Cardiac muscle cell (in vitro differentiated cells and primary cell): ENCODE measurements at places on chromosomes 16 and 17.

- no peak for DNase-seq
These were observed 57.7 kb downstream of the BAIAP2 start for GRCh38 chr17:81092518-81093095.

- DNase-seq: no peak
These were observed 37.8 kb downstream of the LITAFD start for GRCh38 chr16:8919934-8920462.

GRCh38 chr16:7303660-7304200 lies 28.9 kb upstream of the RBFOX1 start:
- DNase-seq: no peak

DNA sequence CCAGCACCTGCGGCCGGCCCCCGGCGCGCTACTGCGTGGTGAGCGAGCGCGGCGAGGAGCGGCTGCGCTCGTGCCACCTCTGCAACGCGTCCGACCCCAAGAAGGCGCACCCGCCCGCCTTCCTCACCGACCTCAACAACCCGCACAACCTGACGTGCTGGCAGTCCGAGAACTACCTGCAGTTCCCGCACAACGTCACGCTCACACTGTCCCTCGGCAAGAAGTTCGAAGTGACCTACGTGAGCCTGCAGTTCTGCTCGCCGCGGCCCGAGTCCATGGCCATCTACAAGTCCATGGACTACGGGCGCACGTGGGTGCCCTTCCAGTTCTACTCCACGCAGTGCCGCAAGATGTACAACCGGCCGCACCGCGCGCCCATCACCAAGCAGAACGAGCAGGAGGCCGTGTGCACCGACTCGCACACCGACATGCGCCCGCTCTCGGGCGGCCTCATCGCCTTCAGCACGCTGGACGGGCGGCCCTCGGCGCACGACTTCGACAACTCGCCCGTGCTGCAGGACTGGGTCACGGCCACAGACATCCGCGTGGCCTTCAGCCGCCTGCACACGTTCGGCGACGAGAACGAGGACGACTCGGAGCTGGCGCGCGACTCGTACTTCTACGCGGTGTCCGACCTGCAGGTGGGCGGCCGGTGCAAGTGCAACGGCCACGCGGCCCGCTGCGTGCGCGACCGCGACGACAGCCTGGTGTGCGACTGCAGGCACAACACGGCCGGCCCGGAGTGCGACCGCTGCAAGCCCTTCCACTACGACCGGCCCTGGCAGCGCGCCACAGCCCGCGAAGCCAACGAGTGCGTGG lies 1.5 kb downstream of the NTN1 start:
- peak; percentile 18 for DNase-seq

GRCh38 chr16:51017969-51018368 lies 133.1 kb downstream of the SALL1 start:
- no peak for DNase-seq

DNA sequence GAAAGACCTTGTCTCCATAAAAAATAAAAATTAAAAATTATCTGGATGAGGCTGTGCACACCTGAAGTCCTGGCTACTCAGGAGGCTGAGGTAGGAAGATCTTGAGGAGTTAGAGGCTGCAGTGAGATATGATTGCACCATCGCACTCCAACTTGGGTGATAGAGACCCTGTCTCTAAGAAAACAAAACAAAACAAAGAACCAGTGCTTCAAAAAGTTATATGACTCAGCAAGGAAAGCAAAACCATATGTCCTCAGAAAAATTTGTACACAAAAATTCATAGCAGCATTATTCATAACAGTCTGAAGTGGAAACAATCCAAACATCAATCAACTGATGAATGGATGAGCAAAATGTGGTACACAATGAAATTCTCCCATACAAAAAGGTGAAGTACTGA lies 48.9 kb downstream of the SLFN5 start:
- DNase-seq: no peak

- no peak for DNase-seq
These were observed 16.3 kb downstream of the MEOX1 start for GRCh38 chr17:43645450-43645764.

DNA sequence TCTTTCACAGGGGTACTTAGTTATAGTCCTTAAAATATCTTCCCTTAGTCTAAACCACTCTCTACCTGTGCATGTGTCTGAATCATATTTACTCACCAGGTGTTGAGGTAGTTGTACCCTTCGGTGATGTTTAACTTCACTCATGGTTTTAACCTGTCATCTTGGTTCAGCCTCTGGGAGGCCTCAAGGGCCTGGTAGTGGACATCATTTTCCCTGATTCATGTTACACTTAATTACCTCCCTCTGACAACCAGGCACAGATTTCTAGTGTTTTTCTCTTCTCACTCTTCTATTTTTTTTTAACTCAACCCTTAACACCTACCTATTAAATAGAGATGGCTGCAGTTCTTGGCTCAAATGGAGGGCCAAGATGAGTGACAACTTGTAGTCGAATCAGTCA lies 505.4 kb downstream of the TMEM114 start:
- no peak for DNase-seq

DNA sequence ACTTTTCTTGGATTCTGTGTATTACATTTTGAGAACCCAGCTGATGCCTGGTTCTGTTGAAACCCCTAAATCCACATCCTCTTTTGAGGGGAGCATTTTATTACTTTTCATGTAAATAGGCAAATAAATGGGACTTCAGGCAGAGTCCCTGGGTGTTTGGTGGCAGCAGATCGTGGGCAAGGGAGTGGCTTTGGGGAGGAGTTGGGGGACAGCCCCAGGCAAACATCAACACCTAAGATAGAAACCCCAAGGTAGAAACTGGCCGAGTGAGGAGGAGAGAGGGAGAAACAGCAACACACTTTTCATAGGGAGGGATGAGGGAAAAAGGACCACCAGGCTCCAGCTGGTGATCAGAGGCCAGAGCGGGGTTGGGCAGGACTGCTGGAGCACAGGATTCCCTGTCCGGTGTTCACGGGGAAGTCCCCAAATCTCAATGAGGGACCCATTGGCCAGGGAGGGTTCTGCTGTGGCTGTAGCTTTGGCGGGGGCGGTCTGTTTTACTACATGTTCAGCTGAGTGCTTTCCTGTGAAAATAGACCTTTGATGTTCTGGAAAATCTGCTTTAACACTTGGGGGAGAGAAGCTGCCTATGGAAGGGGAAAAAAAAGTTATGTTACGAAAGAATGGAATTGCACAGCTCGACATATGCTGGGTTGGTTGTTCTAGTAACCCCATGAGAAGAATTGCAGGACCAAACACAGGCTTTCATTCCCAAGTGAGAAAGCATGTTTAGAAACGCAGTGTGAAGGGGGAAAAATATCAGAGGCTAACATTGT lies 46.6 kb downstream of the MSI2 start:
- DNase-seq: no peak

DNA sequence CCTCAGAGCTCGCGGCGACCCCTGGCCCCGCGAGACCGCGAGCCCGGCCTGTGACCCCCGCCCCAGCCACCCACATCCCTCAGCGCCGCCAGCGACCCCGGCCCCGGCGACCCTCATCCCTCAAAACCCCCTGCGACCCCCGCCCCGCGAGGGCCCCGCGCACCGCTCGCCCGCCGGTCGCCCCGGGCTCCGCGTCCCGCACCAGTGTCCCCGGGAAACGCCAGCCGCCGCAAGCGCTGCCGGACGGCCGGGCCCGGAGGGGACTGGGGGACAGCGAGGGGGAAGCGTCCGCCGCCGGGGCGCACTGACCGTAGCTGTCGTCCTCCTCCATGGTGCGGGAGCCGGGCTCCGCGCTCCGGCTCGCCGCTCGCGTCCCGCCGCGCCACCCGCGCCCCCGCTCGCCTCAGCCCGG lies at the start of gene CYTH1:
Gene CYTH1 (minus strand): TSS at position 381 of the 412 bp plus-strand sequence. CDS start 50 bp downstream, at position 331.
- DNase-seq: no peak

DNA sequence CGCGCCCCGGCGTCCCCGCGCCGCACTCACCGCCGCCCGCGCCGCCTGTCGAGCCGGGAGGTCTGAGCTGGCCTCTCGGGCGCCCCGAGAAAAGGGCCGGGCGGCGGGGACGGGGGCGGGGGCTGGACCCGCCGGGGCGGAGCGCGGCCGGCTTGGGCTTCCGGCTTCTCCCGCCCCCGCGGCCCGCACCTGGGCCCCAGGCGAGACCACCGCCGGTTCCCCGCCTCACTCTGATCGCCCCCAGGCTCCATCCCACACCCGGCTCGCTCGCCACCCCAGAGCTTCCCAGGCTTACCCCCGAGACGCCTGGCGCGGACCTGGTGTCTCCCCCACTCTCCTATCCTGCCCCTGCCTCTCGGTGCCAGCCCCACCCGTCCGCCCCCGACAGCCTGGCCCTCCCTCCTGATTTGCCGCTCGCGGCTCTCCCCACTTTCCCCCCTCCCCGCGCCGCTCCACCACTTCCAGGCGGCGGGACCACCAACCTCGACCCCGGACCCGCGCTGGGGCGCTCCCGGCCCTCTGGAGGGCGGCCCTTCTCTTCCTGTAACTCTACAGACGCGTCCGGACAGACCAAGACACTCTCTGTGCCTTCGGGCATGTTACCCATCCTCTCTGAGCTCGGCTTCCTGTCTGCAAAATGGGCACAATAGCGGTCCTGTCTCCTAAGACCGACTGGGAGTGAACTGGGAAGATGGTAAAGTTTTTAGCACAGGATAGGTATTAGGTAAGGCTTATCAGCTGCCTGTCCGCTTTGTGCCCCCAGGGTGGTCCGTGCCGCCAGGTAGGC lies at the start of gene LITAF:
Gene LITAF (minus strand): TSS at position 64 of the 787 bp plus-strand sequence. CDS start 30,189 bp downstream, outside the sequence.
- DNase-seq: peak; percentile 64

GRCh38 chr17:75777296-75777922 lies 7.2 kb upstream of the UNK start:
- DNase-seq: peak; percentile 51

DNA sequence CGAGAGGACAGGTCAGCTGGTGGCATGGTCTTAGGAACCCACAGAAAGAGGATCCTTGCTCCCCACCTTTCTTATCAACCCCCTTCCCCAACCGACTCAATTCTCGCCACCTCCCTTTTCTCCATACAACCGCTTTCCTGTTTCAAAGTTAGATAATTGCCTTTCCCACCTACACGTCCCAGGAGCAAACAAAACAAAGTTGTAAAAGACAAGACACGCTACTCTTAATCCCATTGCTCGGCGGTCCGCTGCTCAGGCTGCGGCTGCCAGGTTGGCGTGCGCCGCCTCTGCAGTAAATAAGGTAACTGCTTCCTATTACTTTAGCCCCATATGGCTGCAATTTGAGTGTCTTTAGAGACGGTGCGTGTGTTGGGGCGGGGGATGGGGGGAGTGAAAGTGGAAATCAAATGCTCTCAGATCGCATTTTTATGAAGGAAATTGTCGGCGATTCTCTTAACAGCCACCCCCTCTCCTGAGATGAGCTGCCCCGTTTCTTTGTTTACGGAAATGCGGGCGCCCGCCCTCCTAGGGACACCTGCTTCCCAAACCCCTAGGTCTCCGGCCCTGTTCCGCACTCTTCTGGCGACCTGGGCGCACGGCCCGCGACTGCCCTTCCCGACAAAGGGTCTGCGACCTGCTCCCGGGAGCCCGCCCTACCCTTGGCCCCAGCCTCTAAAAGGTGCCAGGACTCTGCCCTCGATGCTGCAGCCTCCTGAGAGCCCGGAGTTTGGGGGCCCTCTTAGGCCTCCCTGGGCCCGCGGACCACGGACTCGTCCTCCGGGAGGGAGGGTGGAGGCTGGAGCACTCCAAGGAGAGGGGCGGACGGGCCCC lies 3.7 kb upstream of the CBX8 start:
- DNase-seq: peak; percentile 63

DNA sequence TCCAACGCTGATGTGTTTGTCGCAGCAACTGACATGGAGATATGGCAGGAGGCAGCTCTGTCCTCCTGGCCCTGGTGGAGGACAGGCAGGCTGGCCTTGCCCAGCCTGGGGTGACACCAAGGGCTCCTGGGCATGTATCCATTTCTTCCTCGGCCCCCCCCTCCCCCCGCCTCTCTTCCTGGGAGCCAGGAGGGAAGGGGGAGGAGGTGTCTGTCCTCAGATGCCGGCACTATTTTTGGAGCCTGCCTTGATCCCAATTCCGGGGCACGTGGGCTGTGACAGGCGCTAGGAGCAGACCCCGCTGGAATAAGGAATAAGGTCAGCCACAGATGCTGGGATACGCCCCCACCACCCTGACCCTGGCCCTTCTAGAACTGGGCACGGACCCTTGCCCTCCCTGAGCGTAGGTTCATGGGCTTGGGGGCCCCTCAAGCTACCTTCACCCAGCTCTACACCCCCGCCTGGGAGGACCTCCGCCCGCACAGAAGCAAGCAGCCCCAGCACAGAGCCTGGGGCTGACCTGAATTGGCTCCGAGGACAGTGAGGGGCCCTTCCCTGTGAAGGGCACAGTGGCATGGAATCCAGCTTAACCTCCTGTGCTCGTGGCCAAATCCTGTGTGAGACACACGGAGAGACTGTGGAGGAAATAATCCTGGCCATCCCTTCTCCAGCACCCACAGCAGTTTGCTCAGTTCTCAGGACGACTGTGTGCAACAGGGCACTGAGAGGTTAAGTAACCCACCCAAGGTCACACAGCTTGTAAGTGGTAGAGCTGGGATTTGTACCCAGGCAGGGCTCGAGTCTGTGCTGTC lies 24.1 kb downstream of the SEC14L5 start:
- DNase-seq: peak; percentile 44

- DNase-seq: no peak
These were observed 145.5 kb downstream of the CMIP start for GRCh38 chr16:81589975-81590650.

DNA sequence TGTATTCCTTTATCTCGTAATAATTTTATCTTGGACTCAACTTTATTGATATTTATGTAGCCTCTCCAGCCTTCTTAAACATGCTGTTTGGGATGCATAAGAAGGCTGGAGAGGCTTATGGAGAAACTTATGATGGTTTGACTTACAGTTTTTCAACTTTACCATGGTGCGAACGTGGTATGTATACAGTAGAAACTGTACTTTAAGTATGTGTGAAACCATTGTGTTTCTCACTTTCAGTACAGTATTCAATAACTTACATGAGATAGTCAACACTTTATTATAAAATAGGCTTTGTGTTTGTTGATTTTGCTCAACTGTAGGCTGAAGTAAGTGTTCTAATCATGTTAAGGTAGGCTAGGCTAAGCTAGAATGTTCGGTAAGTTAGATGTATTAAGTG lies 206.8 kb downstream of the SEC14L1 start:
- no peak for DNase-seq

DNA sequence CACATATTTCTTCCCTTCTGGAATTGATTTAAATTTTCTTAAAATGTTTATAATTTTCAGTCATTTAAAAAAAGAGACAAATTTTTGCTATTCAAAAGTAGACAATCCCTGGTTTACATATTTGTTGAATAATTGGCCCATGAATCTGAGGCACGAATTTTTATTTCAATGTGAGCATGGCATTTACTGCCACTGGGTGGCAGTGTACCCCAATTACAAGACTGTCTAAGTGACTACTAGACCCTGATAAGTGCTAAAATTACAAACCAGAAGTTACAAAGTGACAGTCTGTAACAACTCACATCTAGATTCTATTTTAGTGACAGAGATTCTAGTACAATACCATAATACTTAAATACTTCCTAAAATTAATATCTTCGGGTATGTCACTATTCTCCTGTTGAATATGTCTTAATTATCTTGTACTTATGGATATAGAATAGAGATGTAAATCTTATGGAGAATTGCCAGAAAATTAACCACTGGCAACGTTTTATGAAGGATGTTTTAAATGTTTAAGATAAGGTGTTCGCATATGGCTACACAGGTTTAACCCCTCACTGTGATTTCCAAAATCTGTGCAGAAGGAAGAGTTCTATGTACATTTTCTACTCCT lies 235.8 kb downstream of the MAP2K4 start:
- DNase-seq: peak; percentile 71

- DNase-seq: no peak
These were observed 16.0 kb downstream of the KCTD19 start for GRCh38 chr16:67310561-67310960.
